ENCODE measurements at places on chromosomes 12 and 14.

DNA sequence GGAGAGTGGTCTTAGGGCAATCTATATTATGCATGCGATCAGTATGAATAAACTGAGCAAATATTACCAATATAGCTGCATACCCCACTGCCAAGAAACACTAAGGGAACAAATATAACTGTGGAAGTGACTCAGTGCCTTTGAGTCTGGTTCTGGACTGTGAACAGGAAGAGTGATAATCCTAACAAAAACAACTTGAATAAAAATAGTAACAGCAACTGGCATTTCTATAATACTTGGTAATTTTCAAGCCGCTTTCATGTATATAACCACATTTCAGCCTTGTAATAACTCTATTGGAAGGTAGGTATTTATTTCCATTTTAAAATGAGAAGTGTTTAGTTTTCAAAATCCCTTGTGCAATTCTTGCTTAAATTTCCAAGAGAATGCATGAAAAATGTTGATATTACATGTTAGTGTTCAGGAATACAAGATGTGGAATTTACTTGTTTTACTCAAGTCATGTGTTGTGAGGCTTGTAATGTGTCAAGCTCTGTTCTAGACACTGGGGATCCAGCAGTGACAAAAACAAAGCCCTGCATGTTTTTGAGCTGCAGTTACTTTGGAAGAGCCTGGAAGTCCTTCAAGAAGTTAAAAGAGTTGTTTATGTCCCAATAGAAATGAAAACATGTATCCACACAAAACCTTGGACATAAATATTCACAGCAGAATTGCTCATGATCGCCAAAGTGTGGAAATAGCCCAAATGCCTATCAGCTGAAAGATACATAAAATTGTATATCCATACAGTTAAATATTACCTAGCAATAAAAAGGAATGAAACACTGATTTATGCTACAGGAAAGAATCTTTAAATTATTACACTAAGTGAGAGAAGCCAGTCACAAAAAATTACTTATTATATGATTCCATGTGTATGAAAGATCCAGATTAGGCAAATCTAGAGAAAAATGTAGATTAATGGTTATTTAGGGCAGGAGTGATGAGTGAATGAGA, 338.1 kb upstream of the TMEM132C start:
- DNase-seq: peak; percentile 15

- DNase-seq: no peak
Measured at GRCh38 chr12:58313091-58313855, 371.9 kb downstream of the ATP23 start.

DNA sequence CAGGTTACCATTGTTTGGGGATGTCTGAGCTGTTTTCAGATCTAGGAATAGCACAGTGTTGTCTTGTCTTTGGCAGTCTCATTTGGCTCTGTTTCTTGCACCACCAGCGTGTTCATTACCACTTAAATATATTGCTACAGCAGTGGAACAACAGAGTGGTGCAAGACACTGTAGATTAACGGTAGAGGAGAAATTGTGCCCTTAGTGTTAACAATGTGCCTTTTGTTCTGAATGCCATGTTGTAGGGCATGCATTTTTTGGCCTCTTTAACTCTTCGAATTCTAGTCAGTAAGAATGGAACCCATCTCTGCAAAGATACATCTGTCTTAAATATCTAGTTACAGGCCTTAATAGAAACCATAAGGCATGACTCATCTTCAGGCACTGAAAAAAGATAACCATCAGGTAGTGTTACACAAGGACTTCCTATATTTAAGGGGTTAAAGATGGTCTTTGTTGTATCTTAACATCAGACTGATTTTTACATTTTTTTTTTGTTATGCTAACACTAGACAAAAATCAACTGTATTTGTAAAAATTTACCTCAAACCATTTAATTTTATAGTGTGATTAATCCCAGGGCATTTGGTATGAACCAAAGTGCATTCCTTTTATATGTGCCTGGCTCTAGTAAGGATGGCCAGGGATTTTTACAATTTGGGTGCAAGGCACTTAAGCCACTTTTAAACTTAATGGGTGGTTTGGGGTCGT, 12.9 kb downstream of the DYRK2 start:
- DNase-seq: no peak

DNA sequence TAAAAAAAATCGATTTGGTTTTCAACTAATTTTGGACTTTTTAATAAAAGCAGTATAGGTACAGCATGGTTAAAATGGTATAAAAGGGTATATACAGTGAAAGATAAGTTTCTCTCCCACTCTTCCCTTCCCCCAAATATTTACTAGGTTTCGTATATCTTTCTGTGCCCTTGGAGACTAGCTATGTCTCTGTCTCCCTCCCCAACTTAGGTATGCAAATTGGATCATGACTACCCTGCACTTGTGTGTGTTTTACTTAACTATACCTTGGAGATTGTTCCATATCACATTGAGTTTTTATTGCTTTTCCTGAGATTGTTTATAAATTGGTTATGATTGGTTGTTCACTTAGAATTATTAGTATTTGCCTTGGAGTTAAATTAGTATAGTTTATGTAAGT, 19.4 kb downstream of the AEBP2 start:
- DNase-seq: no peak

- DNase-seq: no peak
Measured at GRCh38 chr12:92995258-92995903, 66.3 kb upstream of the EEA1 start.

DNA sequence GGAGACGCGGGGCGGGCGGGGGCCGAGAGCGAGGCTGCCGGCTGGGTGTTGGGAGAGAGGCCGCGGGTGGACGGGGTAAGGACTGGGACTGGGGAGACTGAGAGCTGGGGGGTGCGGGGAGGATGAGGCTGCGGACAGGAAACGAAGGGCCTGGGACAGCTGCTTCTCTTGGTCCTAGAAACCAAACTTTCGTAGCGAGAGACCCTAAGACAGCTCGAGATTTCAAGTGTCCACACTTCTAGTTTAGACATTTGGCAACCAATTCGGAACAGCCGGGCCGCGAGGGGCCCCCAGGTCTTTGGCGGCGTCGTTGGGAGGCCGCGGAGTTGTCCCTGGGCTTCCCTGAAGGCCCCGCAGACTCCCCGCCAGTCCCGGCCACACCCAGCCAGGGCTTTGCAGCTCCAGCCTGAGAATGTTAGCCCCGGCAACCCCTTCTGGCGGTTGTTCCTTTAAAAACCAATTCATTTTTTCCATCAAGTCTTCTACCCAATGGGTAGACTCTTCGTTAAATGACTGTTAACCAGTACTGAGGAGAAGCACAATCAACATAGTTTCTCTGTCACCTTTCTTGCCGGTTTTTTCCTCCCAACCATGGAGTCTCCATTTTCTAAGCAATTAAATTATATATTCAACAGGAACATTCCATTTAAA, 11.5 kb downstream of the NKX2-1 start:
- no peak for DNase-seq

- no peak for DNase-seq
Measured at GRCh38 chr12:53255996-53256395, 12.1 kb upstream of the ESPL1 start.

GRCh38 chr14:54754116-54754622, 148.5 kb downstream of the GCH1 start:
- no peak for DNase-seq

- DNase-seq: no peak
Measured at GRCh38 chr12:108793756-108794441, 62.6 kb upstream of the CORO1C start.

GRCh38 chr14:86129426-86129825, 599.5 kb downstream of the FLRT2 start:
- no peak for DNase-seq
